ENCODE measurements at places on chromosomes 11 and 22.

DNA sequence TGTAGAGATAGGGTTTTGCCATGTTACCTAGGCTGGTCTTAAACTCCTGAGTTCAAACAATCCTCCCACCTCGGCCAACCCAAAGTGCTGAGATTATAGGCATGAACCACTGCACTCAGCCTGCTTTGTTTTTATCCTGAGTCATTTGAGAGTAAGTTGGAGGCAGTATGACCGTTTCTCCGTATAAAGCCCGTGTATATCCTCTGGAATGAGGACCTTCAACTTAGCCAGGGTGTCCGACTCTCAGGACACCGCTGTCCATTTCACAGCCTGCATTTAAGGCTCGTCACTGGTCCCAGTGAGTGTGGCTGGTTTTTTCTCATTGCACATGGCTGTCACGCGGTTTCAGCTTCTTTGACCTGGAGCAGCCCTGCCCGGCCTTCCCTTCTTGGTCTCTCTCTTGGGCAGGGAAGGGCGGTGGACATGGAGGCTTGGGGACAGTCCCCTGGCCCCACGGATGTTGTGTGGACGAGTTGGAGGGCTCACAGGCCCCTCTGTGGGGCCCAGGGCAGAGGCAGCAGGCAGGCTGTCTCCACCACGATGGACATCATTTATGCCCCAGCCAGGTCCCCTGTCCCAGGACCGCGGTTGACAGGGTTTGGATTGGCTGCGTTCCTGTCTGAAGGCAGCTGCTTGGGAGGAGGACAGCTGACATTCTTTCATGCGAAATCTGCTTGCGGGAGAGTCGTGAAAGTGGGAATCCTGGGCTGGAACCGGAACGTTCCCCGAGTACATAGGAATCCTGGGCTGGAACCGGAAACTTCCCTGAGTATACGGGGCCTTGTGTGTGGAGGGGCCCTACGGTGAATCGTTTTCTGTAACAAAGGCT lies 93.3 kb downstream of the KCNQ1 start:
- DNase-seq = no peak

DNA sequence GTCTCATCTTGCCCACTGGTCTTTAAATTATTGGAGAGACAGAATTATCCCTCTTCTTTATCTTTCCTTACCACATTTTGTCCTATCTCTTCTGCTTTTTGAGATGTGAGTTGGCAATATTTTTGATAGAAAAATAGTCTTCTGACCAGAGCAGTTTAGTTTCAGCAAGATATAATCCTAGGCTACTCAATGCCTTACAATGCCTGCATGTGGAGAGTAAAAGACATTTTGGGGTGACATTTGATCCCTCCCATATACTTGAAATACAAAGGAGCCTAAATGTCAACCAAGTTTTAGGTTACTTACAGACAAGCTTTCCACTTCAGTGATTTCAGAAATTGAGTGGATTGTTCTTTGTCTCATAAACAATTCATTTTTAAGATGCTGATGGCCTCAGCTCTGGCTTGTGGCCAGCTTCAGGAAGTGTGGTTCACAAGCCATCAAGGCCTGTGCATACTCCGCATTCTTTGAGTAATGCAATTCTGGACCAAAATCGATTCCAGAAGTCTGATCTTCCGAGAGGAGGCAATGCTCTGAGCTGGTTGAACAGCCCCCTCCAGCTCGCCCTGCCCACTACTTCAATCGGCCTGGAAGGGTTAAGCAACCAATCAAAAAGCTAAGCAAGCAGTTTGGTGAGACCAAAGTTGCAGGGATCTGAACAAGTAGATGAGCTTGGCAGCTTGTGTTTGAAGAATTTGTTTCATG lies 274.4 kb downstream of the BLID start:
- DNase-seq = no peak

- DNase-seq = no peak
These were observed 19.9 kb downstream of the SYN3 start for GRCh38 chr22:33038131-33038772.

DNA sequence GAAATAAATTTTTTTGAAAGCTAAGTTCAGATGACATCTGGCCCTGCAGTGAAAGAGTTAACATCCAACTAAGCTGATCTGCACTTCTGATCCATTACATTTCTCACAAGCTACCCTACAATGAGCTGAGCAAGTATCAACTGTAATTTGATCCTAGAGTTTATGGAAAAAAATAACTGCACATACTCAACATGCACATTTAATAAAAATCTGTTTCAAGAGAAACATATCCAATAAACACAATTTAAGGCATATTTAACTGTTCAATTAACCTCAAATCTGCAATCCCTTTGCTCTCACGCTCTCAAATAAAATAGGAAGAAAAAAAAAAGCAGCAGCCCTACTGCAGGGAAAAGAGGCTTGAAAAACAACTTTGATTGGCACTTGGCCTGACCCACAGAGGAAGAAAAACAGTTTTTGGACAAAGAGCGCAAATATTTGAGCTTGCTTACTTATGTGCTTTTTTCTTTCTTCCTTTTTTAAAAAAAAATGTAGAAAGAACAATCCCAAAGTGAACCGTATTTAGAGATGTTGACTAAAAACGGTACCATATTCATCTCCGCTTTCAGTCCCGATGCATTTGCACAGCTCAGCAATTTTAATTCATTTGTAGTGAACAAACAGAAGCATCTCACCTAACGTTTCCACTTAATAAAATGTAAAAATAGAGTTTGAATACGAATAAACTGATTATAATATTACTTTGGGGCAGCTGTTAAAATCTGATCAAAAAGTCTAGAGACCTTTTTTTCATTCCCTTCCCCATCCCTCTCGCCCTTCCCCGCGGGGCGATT lies 1.6 kb downstream of the SESN3 start:
- DNase-seq = no peak

GRCh38 chr11:92850296-92850826 lies 119.1 kb upstream of the MTNR1B start:
- no peak for DNase-seq

DNA sequence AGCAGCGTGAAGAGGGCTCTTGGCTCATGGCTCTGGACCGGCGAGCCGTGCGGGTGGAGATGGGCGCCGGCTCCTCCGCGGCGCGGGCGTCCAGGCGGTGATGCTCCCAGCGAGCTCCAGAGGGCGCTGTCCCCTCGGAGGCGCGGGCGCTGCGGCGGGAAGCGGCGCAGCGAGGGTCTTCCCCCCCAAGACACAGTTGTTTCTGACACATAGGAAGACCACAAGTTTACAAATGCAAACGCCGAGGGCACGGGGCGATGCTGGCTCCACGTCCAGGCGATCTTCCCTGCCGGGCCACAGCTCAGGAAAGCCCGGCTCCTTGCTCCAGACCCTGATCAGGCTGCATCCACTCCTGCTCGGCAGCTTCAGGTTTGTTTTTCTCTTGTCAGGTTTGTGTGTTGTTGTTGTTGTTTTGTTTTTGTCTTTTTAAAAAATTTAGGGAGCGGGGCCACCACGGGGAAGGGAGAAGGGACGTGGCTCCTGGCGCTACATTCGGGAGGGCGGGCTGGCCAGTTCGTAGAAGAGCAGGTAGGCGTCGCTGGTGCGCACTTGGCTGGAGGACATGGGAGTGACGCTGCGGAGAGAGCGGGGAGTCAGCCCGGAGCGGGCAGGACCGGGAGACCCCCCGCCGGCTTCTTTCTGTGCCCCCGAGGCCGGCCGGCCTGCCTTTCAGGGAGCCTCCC lies 10.0 kb upstream of the MFRP start:
- peak; percentile 84 for DNase-seq

DNA sequence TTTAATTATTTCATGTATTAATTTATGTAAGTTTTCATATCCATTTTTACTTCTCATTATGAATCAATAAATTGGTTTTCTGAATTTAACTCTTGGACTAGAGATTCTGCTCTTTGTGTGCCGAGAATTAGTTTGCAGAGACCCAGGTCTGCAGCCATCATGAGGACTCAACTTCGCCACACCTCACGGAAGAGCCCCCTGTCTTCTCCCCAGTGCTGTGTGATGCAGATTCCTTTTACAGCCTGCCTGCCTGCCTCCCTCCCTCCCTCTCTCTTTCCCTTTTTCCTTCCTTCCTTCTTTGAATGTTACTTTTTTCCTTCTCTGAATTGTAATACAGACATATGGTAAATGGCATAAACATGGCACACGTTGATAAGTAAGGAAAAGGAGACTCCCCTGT lies 947.7 kb downstream of the TBC1D22A start:
- no peak for DNase-seq

- DNase-seq = no peak
These were observed 9.8 kb downstream of the PRMT3 start for GRCh38 chr11:20397281-20397680.

DNA sequence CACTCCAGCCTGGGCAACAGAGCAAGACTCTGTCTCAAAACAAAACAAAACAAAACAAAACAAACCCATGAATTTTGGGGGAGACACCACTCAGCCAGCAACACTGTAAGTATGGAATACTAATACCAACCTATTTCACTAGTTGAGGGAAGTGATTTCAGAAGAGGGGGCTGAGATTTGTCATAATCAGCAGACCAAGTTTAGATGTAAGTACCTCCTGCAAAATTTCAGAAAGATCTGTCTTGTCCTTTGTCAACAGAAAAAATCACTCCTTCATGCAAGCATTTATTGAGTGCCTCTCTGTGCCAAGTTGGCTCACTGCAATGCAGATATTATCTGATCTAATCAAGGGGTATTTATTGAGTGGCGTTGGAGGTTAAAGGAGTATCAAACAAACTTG lies 23.4 kb upstream of the ADA2 start:
- no peak for DNase-seq

DNA sequence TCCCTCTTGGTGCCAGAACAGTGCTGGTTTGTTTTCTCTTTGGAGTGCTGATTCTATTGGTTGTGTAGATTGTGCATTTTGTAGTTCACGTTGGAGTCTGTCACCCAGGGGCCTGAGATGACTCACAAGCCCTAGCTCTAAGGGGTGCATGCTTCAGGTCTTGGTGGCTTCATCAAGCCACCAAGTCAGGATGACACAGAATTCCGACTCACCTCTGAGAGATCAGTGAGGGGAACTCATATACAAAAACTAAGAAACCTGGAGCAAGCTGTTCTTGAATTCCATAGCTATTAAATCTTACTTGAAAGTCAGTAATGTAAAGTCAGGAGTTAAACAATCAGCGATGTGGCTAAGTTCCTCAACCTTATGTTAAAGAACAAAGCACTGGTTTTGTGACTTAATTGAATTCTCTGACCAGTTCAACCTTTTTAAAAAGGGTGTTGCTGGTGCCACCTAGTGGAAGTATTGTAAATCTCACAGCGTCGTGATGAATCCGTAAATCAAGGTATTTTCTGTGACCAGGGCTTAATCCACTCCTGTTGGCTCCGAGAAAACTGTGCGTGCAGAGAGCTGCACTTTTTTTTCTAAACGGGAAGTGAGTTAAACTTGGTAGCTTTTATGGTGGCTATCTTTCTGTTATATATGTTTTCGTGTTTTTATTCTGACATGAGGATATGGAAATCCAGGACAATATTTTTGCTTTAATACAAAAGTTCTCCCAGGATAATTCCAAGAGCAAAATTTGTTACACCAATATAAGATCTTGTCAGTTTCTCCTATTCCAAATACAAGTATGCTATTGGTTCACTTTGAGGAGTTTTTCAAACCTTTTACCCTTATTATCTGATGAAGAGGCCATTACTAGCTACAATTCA lies 14.6 kb downstream of the MMP13 start:
- DNase-seq = peak; percentile 22

- no peak for DNase-seq
These were observed 149.4 kb downstream of the BRD1 start for GRCh38 chr22:49678137-49678841.

GRCh38 chr22:41334951-41335635 lies 33.8 kb downstream of the ZC3H7B start:
- no peak for DNase-seq

GRCh38 chr11:68010090-68011041 lies at the start of gene ALDH3B1:
TSS of gene ALDH3B1 (plus strand) at chr11:68010327. CDS start at chr11:68015298, 4,971 bp downstream.
- DNase-seq = no peak

DNA sequence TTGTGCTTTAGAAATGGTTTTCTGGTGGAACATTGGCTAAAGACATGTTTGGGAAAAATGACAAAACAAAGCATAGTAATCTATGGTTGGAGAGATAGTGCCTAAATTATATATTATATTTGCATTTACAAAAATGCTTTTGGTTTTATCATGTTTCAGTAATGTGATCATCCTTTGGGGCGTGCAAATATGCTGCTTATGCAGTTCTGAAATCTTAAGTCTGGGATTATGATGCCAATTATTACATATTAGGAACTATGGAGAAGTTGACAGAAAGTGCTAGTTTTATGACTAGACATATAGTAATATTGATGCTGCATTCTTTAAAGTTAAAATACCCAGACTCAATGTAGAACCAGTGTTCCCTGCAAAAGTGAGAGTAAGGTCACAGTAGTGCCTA lies 655.0 kb downstream of the METTL15 start:
- no peak for DNase-seq

- no peak for DNase-seq
These were observed 107.1 kb downstream of the GAB2 start for GRCh38 chr11:78310500-78310909.

DNA sequence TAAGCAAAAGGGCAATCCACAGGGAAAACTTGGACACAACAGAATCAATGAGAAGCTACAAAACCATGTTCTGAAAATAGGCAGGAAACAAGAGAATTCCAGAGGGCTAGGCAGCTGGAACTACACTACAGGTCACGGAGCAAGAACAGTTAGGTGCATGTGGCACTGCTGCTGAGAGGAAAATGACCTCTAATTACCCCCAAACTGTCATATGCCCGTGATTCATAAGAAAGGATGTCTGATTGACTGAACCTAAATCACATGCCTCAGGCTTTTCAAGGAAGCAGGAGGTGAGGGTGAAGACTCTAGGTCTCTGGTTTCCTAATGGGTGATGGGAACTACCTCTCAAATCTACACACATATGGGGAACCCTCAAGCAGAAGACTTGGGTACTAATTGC lies 17.9 kb upstream of the RRAS2 start:
- DNase-seq = no peak

GRCh38 chr22:43926349-43926710 lies 2.7 kb downstream of the PNPLA3 start:
- no peak for DNase-seq

GRCh38 chr11:132314911-132315455 lies 944.6 kb downstream of the NTM start:
- DNase-seq = no peak

- no peak for DNase-seq
These were observed 75.7 kb upstream of the INCENP start for GRCh38 chr11:62048100-62048499.

GRCh38 chr11:14748090-14748489 lies 104.5 kb downstream of the PDE3B start:
- no peak for DNase-seq

- peak; percentile 25 for DNase-seq
These were observed at the start of gene CHST1 for GRCh38 chr11:45665206-45665932. TSS of gene CHST1 (minus strand) at chr11:45665622. CDS start at chr11:45650923, 14,699 bp downstream.

GRCh38 chr22:48382197-48382596 lies 1445.5 kb downstream of the BRD1 start:
- DNase-seq = no peak

DNA sequence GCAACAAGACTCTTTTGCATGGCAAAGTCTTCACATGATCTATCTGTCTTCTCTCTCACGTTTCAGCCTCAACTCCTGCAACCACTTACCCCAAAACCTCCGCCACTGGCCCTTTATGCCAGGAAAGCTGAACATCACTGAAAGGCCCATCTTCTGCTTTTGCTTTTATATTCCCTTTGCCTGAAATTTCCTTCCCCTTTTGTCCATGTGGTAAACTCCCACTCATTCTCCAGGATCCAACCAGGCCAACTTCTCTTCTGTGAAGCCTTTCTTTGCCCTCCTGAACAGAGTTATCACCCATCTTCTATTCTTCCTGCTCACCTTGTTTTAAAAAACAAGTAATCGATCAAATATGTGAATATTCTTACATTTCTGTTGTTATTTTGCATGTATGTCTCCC lies 117.8 kb downstream of the WNT11 start:
- no peak for DNase-seq
